ENCODE measurements at places on chromosomes 16 and 17.

DNA sequence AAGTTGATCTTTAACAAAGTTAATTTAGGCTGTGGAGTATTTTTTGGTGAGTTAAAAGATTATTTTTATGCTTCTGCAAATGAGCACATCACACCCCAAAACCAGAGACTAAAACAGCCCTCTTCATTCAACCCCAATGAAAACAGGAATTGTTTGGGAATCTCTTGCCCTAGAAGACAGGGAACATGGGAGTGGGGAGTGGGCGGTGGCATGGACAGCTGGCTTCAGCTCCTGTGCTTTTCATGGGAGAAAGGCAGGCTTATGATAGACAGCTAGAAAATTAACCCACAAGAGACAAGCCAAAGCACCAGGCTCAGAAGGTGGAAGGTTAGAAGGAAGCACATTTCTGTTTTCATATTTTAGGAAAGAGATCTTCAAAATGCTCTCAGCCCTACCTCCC is 19.2 kb downstream of the GRIN2A start:
- DNase-seq = no peak

DNA sequence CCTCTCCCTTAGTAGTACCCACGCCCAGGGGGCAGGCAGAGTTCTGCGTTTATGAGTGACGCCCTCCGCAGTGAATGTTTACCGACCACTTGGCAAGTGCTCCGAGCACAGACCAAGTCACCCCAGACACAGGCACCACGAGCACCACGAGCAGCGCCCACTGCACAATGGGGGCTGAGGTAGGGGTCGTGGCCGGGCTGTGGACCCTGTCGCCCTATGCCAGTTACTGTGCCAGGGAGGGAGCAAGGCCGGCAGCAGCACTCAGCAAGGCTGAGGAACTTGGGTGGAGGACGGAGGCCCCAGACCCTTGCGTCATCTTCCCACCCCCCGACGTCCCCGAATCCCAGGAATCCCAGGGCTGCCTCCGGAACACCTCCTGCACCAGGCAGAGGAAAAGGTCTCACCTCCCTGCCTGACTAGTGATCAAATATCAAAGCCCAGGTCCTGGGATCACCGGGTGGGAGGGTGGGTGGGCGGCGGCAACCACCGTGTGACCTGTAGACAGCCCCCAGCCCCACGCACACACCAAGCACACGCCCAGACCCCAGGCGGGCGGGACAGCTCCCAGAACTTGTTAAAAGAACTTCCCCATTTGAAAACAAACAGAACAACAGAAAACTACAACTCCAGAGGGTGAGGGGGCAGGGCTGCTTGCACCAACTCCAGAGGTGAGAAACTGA is 5.4 kb downstream of the VASN start:
- no peak for DNase-seq

DNA sequence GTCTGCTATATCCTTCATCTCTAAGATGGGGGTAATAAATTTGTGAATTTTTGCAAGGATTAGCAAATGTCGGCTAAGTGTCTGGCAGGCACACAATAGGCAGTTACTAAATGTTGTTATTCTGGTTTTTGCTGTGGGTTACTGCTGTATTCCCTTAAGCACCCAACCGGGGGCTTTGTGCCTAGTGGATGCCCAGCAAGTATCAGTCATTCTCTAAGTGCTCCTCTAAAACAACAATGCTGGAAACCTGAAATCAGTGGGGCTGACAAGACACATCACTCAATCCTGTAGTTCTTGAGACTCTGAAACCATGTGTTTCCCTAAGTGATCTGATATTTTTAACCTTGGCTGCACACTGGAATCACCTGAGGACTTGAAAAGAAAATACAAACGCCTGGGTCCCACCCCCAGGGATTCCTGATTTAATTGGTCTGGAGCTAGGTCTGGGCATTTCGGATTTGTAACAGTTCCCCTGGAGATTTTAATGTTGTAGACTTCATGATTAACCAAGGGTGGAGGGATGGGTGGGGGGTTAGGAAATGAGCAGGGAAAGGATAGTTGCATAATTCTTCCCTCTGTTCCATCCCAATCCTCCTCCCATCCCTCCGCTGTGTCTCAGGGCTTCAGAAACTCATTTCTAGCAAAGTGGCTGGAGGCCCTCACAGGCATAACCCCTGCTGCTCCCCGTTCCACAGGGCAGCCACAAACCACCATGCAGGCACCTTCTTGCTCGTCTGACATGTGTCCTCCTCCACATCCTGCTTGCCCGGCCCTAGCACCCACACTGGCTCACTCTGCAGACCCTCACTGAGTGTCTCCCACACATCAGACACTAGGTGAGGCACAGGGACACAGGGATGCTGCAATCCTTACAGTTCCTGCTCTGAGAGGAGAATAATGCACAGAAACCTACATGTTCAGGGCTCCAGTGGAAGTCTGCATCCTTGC is 61.7 kb upstream of the LYRM9 start:
- no peak for DNase-seq

DNA sequence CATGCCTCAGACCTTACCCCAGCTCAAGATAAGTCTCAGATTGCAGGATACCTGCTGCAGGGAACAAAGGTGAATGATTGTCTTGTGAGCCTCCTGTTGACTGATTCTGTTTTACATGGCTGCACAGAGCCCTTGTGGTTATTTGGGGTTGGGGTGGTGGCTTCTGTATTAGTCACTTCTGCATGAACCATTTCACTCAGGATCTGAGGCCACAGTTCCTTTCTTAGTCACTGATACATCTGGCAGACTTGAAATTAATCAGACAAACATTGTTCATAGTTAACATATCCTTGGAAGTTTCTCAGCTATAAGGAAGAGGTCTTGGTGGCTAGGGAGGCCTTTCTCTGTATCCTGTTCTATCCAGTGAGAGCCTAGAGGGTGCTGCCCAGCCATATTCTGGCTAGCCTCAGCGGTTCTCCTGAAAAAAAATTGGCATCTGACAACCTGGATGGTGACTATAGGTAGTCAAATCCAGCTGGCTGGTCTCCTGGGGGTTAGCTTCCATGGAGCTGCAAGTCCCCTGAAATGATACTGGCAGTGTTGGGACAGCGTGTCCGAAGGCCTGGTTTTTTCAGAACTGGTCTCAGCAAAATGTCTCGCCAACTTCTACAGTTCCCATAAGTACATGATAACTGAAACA is 8.4 kb upstream of the PLK1 start:
- no peak for DNase-seq

DNA sequence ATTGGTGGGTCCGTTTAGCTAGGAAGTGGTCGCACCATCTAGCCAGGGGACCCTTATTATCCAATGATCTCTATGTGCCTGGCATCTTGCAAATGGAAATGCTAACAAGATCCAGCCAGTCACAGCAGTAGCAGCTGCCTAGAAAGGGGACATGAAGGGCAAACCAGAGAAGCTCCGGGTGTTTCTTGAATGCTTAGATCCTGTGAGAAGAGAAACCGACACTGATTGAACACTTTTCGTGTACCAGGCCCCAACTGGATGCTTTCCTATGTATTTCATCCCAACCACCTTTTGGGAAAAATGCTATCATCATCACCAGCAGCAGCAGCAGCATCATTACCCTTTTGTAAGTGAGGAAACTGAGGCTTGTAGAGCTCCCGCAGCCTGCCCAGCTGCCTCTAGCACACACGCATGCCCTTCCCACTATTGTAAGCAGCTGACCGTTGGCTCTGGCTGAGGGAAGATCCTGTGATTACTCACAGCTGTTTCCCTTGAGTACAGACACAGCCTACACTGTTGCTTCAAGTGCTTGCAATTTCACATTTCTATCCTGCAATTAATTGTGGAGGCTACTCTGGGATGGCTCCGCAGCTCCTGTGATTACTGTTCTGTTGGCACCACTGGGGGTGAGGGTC is 180.7 kb upstream of the CACNG5 start:
- DNase-seq = no peak

DNA sequence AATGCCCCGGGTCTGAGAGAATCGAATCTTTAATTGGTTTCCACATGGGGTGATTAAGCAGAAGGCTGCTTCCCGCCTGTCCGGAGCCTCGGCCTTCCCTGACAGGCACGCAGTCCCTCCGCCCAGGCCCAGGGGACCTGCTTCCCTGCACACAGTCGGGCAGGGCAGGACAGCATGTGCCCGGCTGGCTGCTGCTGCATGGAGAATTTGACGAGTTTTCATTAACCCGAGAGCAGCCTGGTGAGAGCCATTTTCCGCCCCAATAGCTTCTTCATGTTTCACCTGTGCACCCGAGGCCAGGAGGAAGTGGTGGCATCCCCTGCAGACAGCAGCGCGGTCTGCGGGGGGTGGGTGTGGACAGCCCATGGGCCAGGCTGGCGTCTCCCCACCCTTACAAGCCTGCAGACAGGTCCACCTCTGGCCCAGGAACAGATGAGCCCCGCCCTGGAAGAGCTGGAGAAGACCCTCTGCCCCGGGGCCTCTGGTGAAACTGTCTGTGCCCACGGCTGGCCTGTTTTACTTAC is 67.0 kb downstream of the KLHDC4 start:
- DNase-seq = no peak

DNA sequence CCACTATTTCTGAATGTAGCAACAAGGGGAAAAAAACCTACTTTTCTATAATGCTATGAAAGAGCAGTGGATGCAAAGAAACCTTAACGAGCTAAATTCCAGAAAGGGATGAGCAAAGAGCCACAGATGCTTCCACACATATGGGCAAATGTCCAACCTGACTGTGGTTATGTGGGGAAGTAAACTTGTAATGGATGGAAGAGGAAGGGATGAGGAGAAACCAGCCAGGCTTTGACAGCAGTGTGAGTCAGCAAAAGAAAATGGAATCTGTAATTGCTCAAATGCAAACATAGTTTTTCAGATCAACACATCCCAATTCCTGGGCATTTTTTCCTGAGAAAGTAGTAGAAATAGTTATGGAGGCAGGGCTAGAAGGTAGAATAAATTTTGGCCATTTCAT is 204.8 kb upstream of the CPHXL start:
- no peak for DNase-seq

DNA sequence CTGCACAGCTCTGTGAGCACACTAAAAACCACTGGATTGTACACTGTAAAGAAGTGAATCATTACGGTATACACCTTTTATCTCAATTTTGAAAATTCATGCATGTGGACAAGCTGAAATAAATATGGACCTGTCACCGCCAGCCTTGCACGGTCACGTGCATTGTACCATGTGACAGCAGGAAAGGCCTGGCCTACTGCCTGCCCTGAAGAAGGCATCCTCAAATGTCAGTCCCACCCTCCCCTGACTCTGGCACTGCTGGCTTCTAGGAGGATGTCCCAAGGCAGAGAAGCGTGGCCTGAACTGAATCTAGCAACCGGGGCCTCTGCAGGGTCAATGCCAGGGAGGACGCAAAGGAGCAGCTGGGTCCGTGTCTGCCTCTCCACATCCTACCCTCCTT is 34.6 kb downstream of the SLC38A8 start:
- DNase-seq = no peak

- DNase-seq = no peak
These were observed 14.7 kb downstream of the DEXI start for GRCh38 chr16:10927497-10928112.

GRCh38 chr17:50013079-50013478 is 18.1 kb upstream of the DLX3 start:
- no peak for DNase-seq

DNA sequence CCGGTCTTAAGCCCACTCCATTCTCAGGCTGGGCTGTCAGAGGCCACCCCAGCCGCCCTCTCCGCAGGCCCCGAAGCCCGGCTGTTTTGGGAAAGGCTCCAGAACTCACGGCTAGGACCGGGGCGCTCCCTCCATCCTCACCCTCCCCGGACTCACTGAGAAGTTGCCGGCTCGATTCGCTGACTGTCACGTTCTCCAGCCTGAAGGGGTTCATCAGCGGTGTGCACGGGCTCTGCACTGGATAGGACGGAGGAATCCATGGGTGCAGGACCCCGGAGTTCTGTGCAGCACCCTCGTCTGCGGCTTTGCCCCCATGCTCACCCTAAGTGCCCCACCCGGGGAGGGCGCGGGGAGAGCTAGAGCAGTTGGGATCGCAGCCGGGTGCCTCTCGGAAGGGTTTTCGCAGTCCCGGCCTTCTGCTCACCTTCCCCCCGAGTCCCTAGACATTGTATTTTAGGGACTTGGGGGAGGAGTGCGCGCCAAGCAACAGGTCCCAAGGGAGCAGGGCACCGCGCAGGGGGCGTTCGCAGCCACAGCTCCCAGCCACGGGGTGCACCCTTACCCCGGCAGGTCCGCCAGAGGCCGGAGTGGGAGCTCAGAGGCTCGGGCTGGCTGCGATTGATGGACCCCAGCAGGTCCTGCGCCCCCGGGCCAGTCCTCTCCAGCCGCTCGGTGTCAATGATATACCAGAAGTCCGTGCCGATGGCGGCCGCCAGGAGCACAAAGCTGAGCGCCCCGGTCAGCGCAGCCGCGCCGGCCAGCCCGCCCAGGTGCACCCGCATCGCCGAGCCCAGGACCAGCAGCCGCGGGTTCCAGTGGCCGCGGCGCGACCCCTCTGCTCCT is 1.0 kb downstream of the TMEM114 start:
- no peak for DNase-seq

DNA sequence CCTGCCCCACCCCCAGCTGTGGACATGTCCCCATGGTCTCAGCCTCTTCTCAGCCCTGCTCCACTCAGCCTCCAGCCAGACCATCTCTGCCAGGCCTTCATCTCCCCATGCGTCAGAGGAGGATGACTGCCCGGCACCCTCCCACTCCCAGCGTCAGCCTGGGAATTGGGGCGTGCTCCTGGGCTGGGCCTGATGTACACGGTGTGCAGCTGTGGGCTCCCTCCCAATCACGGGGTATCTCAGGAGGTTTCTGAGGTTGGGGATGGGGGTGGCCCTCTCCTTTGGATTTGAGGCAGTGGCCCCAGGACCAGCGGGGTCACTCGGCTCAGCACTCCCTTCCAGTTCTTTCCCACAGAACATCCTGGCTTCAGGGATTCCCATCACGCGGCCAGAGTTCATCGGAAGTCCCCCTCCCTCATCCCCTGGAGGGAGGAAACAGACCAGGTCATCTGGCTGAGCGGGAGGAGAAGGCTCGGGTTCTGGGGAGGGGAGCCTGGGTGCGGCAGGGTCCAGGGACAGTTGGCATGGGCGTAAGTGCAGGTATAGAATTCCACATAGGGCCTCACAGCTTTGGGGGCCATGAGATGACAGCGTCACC is 36.9 kb downstream of the SOCS3 start:
- DNase-seq = no peak

GRCh38 chr17:83028851-83029250 is 50.6 kb upstream of the METRNL start:
- DNase-seq = no peak

DNA sequence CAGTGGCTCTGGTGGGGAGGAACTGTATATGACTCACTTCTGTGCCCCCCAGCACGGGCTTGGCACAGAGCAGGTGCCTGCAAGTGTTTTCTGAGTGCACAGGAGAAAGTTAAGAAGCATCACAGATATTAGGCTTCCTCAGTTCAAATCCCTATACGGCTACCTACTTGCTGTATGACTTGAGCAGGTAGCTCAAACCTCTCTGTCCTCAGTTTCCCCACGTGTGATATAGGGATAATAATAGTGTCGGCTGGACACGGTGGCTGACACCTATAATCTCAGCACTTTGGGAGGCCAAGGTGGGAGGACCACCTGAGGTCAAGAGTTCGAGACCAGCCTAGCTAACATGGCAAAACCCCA is 95.7 kb downstream of the C16orf78 start:
- no peak for DNase-seq

- DNase-seq = no peak
These were observed 1.1 kb upstream of the MEAK7 start for GRCh38 chr16:84505249-84506187.

Data from GM12891 (cell line).